Activated CD8-positive, alpha-beta T cell treated with anti-CD3 and anti-CD28 coated beads, Interleukin-2, amount 10 ng/mL, durations not matched to agents 7 days and 5 days (primary cell): ENCODE measurements at places on chromosomes 2 and 18.

- no peak for DNase-seq
These were observed 472.6 kb upstream of the KLHL29 start for GRCh38 chr2:22912398-22912797.

GRCh38 chr2:105102001-105102400, 64.1 kb downstream of the MRPS9 start:
- no peak for DNase-seq

- no peak for DNase-seq
These were observed 240.6 kb downstream of the TFCP2L1 start for GRCh38 chr2:121044412-121044811.

- no peak for DNase-seq
These were observed 445.8 kb upstream of the ACVR2A start for GRCh38 chr2:147398996-147399395.

- no peak for DNase-seq
These were observed 13.3 kb upstream of the ACTR2 start for GRCh38 chr2:65214361-65214760.

- no peak for DNase-seq
These were observed 102.2 kb downstream of the OSBPL6 start for GRCh38 chr2:178296394-178297090.

- no peak for DNase-seq
These were observed 262.0 kb downstream of the TNS1 start for GRCh38 chr2:217740756-217741155.

DNA sequence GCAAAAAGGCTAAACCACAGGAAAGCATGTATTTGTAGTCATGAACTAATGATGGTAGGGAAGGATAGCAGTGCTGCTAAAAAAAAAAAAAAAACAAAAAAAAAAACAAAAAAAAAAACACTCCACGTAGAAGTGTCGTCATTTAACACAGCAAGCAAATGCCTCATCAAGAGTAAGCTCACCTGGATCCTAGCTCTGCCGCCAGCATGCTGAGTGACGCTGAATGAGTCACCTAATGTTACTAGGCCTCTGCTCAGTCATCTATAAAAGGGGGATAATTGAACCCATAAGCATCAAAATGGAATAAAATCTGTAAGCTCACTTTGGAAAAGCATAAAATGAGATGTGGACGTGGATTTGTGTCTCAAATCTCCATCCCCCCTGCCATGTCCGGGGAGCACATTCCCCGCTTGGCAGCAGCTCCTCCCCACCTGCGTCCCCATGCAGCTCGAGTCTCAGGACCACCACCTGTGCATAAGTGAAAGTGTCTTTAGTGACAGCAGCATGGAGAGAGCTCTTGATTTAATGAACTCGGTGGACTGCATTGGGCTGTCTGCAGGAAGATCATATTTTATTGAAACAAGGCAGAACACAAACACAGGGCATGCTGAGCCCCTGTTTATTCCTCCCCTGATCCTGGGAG, 427.5 kb downstream of the LRATD1 start:
- no peak for DNase-seq

GRCh38 chr2:3959372-3959771, 256.0 kb downstream of the DCDC2C start:
- DNase-seq, result peak; percentile 22

- DNase-seq, result no peak
These were observed 57.2 kb downstream of the COBLL1 start for GRCh38 chr2:164784376-164784775.

DNA sequence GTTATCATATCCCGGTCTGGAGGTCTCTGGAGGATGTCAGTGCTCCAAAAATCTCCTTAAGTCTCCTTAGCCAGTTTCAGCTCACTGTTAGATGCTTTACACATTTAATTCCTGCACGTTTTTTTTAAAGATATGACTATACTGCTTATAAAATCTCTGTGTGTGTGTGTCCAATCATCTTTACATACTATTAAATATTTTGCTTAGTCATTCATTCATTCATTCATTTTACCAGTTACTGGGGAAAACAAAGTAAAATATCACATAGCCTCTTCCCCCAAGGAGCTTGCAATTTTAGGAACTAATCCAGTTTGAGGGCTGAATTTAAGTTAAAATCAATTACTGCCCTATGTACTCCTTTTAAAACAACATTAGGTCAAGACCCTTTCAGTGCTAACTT, 293.2 kb upstream of the LYPD1 start:
- DNase-seq, result no peak

DNA sequence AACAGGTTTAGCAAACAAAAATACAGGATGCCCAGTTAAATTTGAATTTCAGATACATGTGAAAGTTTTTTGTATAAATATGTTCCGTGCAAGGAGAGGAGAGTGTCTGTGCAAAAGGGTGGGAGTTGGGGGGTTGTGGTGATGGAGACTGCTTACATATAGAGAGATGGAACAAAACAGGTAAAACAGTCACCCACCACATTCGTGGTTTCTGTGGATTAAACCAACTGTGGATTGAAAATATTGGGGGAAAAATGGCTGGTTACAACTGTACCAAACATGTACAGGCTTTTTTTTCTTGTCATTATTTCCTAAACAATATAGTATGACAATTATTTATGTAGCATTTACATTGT, 245.7 kb downstream of the TNS1 start:
- peak; percentile 44 for DNase-seq

GRCh38 chr2:196274387-196274809, 103.0 kb upstream of the STK17B start:
- no peak for DNase-seq

- peak; percentile 45 for DNase-seq
These were observed 22.1 kb downstream of the ABHD3 start for GRCh38 chr18:21682371-21683051.

DNA sequence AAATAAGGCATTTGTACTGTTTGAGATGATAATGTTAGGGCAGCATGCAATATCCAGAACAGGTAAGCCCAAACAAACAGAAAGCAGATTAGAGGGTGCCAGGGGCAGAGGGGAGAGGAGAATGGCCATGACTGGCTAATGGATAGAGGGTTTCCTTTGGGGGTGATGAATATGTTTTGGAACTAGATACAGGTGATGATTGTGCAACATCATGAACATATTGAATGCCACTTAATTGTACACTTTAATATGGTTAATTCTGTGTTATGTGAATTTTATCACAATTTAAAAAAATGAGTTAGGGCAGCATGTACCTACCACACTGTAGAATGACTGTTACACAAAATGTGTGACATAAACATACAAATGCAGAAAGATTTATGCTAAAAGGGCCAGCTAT, 255.5 kb upstream of the FN1 start:
- no peak for DNase-seq

GRCh38 chr2:7992612-7993602, 688.9 kb upstream of the ID2 start:
- DNase-seq, result no peak

GRCh38 chr2:9761577-9761976, 81.7 kb upstream of the TAF1B start:
- DNase-seq, result no peak

DNA sequence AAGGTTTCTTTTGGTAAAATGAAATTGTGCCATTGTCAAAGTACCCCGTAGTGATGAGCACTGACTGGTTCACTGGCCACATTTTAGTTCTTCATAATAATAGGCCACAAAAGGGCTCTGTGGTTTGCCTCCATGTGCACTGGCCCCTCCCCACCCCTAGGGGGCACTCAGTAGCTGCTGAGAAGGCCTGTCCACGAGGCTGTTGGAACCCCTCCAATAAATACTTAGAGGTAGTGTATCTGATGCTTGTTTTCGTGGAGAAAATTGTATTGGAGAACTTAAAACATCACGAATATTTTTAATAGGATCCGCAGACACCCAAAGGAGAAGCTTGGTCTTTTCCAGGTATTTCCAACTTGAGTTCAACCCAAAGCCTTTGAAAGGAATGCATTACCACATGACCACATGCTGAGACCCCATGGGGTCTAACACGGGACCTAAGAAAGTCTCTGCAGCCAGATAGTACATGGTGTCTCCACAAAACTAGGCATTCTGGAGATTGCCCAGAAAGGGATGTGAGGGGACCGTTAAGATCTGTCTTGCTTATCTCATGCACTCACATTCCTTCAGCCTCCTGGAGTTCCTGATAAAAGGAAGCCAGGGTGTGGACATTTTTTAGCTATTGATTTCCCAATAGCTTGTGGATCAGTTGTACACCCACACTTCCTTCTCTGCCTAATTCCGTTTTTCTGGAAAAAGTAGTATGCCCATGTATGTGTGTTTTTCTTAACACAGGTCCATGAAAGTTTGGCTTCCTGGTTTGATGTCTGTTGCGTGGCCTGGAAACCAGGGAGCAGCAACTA, 28.5 kb upstream of the NOSTRIN start:
- DNase-seq, result peak; percentile 56

GRCh38 chr2:209501579-209501978, 77.7 kb downstream of the MAP2 start:
- DNase-seq, result no peak

GRCh38 chr2:151422917-151423439, 13.3 kb downstream of the RIF1 start:
- no peak for DNase-seq

DNA sequence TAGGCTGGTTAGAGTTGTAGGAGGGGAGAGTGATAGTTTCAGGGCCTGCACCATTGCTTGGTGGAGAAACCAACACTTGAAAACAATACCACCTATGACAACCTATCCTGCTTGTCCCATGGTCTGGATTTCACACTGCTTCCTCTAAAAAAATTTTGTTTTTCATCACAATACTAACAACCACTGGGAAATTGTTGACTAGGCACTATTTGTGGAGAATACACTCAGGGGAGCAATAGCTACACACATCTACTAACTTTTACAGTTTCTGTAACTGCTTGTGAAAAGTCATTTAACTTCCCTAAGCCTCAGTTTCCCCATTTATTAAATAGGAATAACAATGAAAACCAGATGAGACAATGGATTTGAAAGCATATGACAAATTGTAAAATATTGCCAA, 4.1 kb upstream of the CRYGB start:
- DNase-seq, result no peak

GRCh38 chr2:114218383-114218782, 224.1 kb upstream of the DPP10 start:
- no peak for DNase-seq

DNA sequence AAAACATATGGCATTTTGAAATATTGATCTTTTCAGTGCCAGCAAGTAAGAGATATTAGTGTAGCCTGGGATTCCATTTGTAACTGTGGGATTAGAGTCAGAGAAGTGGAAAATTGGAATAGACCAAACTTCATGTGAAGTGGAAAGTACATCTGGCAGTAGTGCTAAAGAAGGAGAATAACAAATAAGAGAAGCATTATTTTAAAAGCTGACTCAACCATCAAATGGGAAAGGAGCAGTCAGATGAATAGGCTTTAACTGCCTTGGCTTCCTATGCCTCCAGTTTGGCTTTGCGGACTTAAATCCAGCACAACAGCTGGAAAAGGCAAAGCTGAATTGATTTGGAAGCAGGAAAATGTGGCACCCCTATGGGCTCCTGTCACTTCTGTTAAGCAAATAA, 623.1 kb downstream of the TSN start:
- no peak for DNase-seq

GRCh38 chr2:175687465-175687864, 314.6 kb downstream of the LNPK start:
- no peak for DNase-seq

DNA sequence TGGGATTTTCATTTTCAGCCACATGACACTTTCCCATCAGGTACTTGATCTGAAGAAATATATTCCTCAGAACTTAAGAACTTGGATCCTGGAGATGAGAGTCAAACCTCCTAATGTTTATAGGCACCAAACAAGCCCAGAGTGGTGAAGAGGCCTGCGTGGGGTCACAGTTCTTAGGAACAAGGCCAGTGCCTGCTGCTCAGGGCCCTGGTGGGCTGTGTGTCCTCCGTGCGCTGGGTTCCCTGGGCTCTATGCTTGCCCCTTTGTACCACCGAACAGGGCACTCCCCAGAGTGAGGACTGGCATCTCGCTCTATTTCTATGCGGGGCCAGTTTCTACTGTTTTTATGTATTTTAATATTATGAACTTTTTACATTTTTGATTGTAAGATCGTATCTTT, 76.0 kb upstream of the RBM44 start:
- DNase-seq, result no peak

DNA sequence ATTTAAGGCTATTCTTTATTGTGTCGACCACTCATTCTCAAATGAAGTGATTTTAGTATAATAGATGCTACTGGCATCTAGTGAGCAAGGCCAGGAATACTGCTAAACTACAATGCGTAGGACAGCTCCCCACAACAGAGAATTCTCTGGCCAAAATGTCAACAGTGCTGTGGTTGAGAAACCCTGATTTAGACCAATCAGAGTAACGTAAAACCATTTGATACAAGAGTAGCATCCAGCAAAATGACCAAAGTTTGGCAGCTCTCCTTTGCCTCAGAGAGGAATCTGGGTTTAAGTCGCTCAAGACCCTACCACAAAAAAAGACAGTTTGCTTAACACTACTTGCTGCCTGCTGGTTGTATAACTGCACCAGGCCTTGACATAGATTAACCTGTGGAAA, 37.0 kb upstream of the TTN start:
- no peak for DNase-seq

DNA sequence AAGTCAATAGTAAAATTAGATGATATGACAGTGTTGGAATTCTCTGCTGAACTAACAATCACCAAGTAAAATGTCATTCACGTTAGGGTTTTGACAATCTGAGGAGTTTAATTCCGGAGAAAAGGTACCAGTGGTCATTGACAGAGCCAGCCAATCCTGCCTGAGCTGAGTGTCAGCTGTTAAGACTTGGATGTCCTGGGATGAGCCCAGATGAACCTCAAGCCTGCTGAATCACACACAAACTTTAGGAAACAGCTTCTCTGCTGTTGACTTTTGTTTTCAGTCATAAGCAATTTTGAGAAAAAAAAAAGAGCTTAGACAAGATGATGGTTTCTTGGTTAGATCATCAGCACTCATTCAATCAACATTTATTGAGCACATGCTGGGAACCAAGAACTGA, 600.0 kb upstream of the SLC39A10 start:
- DNase-seq, result no peak

- DNase-seq, result no peak
These were observed 263.4 kb downstream of the ASXL3 start for GRCh38 chr18:33841221-33841967.

DNA sequence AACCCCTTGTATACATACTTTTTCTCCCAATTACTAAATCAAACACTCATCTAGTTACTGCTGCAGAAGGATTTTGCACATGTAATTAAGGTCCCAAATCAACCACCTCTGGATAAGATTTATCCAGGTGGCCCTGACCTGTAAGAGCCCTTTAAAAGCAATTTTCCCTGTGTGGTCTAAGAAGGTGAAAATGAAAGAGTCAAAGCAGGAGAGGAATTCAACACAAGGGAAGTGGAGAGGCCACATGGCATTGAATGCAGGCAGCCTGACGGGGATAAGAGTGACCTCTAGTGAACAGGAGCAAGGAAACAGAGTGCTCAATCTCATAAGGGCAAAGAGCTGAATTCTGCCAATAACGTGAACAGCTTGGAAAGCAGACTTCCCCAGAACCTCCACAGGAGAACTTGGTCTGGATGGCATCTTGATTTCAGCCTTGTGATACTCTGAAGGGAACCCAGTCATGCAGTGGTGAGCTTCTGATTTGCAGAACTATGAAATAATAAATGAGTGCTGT, 27.2 kb downstream of the PPP3R1 start:
- DNase-seq, result peak; percentile 28
